Stimulated activated CD8-positive, alpha-beta memory T cell treated with anti-CD3 and anti-CD28 coated beads, Interleukin-7, amount 100 ng/mL, for 48 hours (primary cell): ENCODE measurements at places on chromosomes 13 and 19.
A peak's percentile ranks its signal among the peaks of the same experiment; 100 is the strongest.

DNA sequence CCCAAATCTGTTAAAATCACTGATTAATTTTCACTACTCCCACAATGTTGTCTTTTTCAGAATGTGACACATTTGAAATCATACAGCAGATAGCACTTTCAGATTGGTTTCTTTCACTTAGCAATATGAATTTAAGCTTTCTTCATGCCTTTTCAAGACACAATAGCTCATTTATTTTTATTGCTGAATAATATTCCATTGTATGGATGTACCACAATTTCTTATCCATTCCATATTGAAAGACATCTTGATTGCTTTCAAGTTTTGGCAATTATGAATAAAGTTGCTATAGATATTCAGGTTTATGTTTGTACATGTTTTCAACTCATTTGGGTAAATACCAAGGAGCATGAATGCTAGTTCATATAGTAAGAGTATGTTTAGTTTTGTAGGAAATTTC, 2635.6 kb upstream of the PCDH20 start:
- no peak for DNase-seq

- DNase-seq: no peak
These were observed 7.1 kb downstream of the RFX2 start for GRCh38 chr19:6103217-6103644.

- peak; percentile 40 for DNase-seq
These were observed 53.8 kb downstream of the EPS15L1 start for GRCh38 chr19:16417660-16418596.

GRCh38 chr13:71712988-71713653, 153.9 kb downstream of the DACH1 start:
- DNase-seq: no peak

- no peak for DNase-seq
These were observed 352.7 kb upstream of the ZNF507 start for GRCh38 chr19:31992750-31993149.

- DNase-seq: no peak
These were observed 149.2 kb downstream of the GGACT start for GRCh38 chr13:100439247-100439970.

DNA sequence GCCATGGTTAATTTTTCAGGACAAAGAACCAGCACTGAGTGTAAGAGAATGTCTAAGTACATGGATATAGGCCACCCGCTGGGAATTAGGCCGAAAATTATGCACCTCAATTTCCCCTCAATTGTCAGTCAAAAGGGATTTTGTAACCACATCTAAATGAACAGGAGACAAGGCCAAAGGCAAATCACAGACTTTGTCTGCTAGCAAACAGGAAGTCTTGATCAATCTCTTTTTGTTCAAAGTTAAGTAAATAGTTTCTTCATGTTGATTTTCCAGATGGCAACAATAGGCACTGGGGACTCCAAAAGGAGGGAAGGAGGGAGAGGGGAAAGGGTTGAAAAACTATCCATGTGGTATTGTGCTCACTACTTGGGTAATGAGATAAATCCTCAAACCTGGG, 276.0 kb downstream of the COG6 start:
- DNase-seq: no peak

DNA sequence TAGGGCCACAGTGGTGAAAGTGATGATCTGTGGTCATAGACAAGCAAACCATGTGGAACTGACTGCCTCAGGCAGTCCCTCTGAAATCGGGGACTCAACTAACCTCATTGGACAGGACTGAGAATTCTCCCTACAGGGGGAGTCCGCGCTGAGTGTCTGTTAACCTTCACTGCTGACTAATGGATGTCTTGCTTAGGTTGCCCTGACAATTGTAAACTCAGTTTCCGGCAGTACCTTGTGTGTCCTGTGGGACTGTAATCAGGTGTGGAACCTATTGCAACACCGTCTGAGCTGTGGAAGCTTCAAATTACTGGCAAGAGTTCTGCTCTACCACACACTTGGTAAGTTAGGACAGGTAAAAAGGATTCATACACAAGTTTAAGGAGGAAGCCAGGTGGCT, 21.8 kb downstream of the ZNF77 start:
- no peak for DNase-seq

GRCh38 chr19:645912-646778, 6.5 kb downstream of the FGF22 start:
- no peak for DNase-seq

DNA sequence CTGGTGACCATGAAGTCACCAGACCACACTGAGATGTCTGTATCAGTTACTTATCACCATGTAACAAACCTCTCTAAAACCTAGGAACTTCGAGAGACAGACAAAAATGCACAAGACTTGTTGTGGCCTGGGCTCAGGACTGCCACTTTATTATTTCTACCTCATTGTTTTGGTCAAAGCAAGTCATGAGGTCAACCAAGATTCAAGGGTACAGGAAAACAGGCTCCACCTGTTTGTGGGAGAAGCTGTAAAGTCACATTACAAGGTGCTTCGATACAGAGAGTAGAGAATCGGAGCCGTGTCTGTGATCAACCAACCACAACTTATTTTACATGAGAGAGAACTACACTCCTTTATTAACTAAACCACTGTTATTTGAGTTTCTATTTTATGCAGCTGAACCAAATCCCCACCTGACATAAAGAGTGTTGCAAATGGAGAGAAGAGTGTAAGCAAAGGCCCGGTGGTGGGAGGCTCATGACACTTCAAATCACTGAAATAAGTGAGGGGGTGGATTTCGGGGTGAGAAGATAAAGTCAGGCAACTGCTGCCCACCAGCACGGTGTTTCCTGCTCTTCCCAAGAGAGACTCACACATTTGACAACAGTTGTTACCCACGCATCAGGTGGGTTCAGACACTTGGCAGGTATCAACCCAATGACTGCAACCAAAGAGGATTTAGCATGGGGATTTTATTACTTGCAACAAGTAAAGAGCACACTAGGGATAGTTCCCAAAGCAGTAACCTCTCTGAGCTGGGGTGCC, 39.0 kb upstream of the IGSF23 start:
- no peak for DNase-seq

DNA sequence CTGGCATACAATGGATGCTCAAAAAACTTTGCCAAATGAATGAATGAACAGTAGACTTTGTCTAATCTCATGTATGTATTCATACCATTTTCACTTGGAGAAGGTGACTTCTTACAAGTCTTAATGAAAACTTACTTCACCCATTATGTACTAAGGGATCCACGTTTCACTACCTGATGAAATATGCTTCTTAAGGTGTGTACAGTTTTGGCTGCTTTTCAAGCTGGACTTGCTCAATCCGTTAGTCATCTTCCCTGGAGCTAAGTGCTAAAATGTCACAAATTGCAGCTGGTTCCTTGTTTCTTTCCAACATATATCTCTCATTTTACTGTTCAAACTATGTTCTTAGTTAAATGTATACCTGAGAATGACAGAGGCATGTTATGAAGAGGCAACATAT, 4.2 kb upstream of the CCNA1 start:
- no peak for DNase-seq

DNA sequence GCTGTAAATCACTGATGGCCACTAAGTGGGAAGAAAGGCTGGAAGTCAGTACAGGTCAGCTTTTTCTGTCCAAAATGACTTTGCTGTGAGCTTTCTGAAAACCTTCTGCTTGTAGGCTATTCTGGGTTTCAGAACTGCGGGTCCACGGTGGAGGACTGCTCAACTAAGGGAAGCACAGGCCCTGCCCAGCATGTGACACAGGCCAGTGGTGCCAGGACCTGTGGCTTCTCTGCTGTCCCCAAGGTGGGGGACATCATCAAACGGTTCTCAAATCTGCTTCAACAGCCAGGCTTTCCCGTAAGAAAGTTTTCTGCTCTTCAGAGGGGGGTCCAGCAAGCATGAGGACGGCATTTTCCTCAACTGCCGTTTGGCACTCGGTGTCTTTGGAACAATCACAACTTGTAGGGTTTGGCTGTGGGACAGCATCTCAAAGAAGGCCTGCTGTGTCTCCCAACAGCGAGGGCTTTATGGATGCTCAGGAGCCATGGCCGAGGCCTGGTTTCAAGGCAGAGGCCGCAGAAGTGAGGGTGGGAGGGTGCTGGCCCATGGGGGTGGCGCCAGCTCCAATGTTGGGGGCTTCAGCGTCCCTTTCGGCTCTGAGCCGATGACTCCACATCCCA, 3.8 kb downstream of the SGTA start:
- DNase-seq: no peak

DNA sequence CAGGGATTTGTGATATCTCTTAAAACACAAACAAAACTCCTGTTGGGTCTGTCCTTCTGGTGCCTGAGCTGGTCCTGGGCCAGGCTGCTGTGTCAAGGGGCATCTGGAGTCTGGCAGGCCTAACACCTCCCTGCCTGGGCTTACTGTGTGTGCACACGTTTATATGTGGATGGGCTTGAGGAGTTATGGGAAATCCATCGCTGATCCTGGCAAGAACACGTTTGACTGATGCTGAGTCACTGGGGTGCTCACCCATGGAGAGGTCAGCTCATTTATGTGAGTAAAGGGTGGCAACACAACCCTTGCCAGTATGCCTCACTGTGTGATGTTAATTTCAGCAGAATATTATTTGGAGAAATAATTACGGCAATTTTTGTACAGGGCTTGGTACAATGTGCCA, 44.5 kb upstream of the PCDH8 start:
- DNase-seq: no peak

DNA sequence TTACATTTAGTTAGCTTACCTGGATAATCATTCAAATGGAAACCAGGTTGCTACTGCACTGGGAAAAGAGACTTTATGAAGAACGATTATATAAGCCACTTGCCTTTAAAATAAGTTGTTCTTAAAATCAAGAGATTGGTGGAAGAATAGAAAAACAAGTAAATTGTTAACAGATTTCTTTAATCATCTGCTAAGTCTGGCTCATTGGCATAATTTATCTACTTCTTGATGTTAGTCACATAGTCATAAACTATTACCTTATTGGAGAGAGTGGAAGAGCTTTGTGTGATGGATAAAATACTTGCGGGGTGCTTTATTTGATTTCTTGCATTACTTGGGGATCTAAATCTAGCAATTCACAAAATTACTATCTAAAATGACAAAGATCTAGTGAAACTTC, 6.8 kb downstream of the LSM14A start:
- no peak for DNase-seq

- no peak for DNase-seq
These were observed 185.3 kb upstream of the IPO5 start for GRCh38 chr13:97768134-97768533.

GRCh38 chr19:40542202-40542859, 34.3 kb upstream of the SHKBP1 start:
- no peak for DNase-seq

DNA sequence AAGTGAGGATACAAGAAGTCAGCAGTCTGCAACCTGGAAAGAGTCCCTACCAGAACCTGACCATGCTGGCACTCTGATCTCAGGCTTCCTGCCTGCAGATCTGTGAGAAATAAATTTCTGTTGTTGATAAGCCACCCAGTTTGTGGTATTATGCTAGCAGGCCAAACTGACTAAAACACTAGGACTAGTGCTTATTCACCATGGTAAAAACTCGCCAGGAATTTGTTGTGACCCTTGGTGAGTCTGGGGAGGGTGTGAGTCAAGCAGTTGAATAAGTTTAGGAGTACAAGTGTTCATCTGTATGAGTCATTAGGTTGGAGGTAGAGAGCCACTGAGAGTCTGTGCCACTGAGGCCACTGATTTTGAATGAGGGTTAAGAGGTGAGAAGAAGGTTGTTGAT, 3.6 kb downstream of the ZIK1 start:
- no peak for DNase-seq

DNA sequence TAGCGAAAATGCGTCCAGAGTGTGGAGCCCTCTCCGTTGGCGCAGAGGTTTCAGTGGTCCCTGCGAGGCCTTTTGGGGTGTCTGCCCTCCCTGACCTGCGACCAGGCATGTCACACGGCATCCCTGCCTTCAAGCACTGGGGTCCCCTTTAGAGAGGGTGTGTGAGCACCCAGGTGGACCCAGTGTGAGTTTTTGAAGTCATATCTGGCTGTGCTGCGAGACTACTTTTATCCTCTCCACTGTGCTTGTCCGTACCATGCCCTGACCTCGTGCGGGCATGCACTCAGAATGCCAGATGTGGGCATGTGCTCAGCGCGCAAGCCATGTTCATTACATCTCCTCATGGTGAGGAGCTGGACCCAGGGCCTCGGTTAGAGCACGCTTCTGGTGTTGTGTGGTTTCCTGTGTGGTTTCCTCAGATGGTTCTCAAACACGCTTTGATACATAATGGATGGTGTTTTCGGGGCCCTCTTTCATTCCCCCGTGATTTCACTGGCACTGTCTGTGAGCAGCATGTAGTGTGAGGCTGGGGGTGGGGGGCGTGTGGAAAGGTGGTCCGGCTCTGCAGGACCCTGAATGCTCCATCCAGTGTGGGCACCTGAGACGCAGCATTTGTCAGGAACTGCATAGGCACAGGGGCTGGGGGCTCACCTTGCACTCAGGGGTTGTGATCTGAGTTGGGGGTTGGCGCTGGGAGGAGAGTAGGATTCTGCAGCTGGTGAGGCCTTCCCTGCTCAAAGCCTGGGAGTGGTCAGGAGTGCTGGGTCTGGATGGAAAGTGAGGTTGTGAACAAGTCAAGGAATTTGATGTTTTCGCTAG, 2.3 kb downstream of the TFDP1 start:
- DNase-seq: no peak

- DNase-seq: no peak
These were observed 122.1 kb upstream of the SPATA13 start for GRCh38 chr13:24038405-24038804.

GRCh38 chr19:19111967-19112580, 26.2 kb downstream of the TMEM161A start:
- no peak for DNase-seq

- DNase-seq: no peak
These were observed 213.8 kb downstream of the KCTD12 start for GRCh38 chr13:76672420-76672819.

- no peak for DNase-seq
These were observed 352.5 kb upstream of the PCDH20 start for GRCh38 chr13:61768175-61768574.

DNA sequence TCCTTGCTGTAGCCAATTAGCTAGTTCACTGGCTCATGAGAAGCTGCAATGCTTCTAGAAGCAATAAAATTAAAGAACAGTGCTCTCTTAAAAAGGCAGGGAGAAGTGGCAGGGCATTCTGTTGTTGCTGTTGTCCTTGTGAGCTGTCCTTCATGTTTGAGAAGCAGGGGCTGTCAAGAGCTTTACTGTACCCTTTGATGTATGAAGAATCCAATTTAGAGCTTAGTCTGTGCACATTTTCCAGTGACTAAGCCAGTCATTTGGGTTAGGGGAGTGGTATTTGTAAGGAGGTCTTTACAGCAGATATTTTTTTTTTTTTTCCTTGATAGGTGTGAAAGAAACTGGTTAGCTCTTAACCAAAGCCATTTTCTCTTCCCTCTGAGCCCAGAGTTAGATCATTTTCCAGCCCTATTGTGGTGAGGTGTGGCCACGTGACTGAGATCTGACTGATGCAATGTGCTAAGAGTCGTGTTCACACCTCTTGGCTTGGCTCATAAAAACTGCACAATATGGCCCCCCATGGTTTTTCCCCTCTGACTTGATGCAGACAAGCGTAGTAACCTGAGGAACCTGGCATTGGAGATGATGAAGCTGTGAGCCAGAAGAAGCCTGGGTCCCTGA, 309.6 kb upstream of the TMTC4 start:
- DNase-seq: no peak

GRCh38 chr13:36377826-36378468, 31.8 kb upstream of the SPART start:
- no peak for DNase-seq
